ENCODE measurements at places on chromosomes 5 and 9. TPM values are rescaled to one million over a fixed set of nuclear protein-coding genes. Genes with fewer than 3 reads are reported as not detected.

SLC27A6 gene
- total RNA-seq, result not detected

ANXA6 gene
- 81.5 TPM for total RNA-seq

IL11RA gene
- 13.8 TPM for total RNA-seq

PRR7 gene
- total RNA-seq, result 44.4 TPM

RHOBTB3 gene
- total RNA-seq, result 286 TPM

HTR4 gene
- not detected for total RNA-seq

RNF183 gene
- total RNA-seq, result not detected

PAEP gene
- total RNA-seq, result not detected

SPINK5 gene
- total RNA-seq, result not detected

GLIPR2 gene
- 6.7 TPM for total RNA-seq

CCL21 gene
- not detected for total RNA-seq

OR5C1 gene
- not detected for total RNA-seq

FCN2 gene
- not detected for total RNA-seq

SLC6A3 gene
- not detected for total RNA-seq

CATSPER3 gene
- total RNA-seq, result not detected

CCDC152 gene
- 3.0 TPM for total RNA-seq

GRCh38 chr9:111436571-111436970 is 47.6 kb downstream of the ECPAS start:
- DNase-seq, result no peak

DNA sequence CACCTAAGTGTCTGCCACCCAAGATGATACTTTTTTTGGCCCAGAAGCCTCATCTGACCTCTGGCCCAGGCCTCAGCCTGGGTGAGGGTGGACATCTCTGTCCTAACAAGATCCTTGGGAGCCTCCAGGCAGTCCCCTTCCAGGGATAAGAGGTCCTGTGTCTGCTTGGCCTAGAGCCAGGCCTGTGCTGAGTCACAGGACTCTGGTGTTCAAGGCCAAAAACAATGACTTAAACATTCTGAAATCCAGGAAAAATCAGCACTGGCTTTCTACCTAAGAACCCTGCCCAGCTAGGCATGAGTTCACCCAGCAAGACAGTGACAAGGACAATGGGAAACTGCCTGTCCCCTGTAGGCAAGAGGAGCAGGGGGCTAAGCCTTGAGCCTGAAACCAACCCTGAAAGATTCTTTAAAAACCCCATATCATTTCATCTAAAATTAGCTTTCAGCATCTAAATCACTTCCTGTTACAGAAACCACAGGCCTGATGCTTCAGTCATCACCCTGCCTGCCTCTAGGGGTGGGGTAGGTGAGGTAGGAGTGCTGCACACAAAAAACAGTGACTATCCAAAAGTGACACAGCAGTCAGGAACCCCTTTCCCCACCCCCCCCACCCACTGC is 29.9 kb downstream of the CSF2 start:
- DNase-seq, result peak; percentile 97

GRCh38 chr5:155732587-155733376 is 594.2 kb upstream of the SGCD start:
- DNase-seq, result no peak

DNA sequence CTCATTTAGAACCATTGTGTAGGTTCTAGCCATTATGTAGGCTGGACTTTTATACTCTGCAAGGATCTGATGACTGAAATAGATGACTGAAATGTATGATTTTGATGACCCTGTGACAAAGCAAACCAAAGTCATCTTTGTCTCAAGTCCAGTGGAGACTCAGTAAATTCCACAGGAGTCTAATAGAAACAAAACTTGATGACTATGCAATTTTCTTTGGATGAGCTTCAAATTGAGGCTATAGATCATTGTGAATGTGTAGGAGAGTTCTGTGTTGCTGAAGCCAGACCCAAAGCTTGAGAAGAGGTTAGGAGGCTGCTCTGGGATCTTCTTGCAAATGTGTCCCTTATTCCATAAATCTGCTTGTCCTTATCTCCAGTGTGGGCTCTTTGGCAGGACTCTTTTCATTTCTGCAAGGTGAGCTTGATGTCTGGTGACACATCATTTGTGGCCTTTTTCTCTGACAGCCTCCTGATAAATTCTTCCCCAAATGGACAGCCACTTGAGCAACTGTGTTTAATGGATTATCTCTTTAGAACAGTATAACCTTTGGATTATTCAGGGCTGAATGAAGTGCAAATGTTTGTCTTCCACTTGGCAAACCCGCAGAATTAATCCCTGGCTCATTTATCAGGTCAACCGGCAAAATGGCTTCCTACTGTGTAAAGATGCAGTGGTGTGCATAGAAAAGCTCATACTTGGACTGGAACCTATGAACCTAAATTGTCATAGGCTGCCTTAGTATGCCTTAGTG is 235.1 kb upstream of the ANKH start:
- DNase-seq, result no peak

- peak; percentile 54 for DNase-seq
Measured at GRCh38 chr5:163915481-163915961, 410.1 kb downstream of the MAT2B start.

DNA sequence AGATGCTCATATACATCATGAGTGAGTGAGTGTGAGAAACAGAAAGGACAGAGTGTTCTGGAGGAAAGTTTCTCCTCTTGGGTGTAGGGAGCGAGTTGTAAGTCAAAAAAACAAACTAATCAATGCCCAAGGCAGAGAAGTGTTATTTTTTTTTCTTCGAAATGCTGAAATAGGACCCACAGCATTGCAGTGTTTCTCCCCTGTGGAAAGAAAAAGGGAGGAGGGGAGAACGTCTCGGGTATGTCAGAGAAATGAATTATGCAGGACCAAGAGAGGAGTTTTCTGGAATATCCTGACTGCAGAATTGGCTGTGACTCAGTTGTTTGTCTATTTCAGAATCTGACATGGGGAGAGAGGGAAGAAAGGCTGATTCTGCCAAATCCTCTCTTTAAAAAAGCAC is 337.9 kb upstream of the RFX3 start:
- DNase-seq, result peak; percentile 20

DNA sequence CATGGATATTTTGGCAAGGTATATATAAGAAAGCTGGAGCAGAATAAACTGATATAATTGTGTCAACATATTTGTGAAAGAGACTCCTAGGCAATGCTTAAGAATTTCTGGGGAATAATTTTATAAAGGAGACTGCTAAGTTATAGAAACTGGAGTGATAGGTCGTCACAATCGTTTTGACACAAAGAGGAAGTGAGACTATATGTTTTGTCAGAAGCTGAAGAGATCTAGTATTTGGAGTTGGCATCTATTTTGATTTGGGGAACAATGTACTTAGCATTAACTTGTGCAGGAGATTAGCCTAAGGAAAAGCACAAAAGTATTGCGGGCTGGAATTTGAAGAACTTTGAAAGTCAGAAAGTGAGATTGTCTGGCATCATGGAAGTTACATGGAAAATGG is 582.5 kb downstream of the TAF11L14 start:
- no peak for DNase-seq

DNA sequence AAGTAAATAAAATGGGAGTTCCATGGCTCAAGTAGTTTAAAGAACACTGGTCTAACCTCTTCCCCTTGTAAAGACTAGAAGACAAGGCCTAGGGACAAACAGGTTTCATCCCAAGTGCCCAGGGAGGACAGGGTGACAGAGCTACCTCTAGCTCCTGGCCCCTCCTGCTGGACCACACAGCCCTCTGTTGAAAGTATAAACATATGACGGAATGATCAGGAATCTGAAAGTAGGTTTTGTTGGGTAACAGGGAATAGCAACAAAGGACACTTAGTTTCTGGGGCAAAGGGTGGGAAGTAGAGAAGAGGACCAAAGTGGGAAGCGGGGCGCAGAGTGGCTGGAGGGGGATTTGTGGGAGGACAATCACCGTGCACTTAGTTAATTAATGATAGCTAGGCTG is 67.0 kb upstream of the DAB2IP start:
- peak; percentile 37 for DNase-seq

GRCh38 chr9:126058011-126058531 is 268.6 kb upstream of the MVB12B start:
- no peak for DNase-seq

DNA sequence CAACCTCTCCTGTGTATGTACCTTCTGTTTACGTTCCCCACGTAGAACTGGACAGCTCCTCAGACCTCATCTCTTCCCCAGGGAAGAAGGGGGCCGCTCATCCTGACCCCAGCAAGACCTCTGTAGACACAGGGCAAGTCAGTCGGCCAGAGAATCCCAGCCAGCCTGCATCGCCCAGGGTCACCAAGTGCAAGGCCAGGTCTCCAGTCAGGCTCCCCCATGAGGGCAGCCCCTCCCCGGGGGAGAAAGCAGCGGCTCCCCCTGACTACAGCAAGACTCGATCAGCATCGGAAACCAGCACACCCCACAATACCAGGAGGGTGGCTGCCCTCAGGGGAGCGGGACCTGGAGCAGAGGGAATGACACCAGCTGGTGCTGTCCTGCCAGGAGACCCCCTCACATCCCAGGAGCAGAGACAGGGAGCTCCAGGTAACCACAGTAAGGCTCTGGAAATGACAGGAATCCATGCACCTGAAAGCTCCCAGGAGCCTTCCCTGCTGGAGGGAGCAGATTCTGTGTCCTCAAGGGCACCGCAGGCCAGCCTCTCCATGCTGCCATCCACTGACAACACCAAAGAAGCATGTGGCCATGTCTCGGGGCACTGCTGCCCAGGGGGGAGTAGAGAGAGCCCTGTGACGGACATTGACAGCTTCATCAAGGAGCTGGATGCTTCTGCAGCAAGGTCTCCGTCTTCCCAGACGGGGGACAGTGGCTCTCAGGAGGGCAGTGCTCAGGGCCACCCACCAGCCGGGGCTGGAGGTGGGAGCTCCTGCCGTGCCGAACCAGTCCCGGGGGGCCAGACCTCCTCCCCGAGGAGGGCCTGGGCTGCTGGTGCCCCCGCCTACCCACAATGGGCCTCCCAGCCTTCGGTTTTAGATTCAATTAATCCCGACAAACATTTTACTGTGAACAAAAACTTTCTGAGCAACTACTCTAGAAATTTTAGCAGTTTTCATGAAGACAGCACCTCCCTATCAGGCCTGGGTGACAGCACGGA is 86.7 kb downstream of the GOLPH3 start:
- DNase-seq, result no peak

DNA sequence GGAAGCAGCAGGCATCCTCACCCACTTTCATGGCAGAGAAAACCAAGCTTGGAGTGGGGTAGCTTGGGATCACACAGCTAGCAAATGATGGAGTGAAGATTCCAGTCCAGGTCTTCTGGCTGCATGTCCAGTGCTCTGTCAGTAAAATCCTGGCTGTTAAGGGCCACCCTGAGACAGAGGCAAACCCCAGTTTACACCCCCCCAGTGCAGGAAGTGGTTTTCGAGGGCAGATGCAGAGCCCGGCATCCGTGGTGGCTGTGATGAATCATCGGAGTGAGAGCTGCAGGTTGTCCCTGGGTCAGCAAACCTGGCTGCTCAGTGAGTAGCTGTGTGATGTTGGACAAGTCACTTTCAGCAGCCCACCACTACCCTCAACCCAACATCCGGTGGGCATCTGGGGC is 115.4 kb downstream of the RGS3 start:
- peak; percentile 100 for DNase-seq

GRCh38 chr9:127451608-127451857 is 223 bp downstream of the LRSAM1 start:
- DNase-seq, result no peak

DNA sequence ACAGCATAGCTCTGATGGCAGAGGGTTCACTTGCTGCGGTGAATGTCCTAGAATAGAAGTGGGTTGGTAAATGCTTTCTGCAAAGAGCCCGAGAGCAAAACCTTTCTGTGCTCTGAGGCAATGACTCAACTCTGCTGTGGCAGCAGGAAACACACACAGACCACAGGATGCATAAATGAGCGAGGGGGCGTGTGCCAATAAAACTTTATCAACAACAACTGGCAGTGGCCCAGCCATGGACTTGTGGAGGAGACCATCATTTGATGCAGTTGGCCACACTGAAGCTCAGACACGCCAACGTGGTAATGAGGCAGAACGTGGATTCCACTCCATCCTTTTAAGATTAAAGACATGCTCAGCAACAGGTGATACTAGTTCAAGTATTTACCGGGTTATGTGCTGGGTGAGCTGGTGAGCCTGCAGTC is 6.8 kb downstream of the MRPL36 start:
- peak; percentile 96 for DNase-seq

- peak; percentile 52 for DNase-seq
Measured at GRCh38 chr9:103798620-103799019, 295.5 kb upstream of the SMC2 start.

- no peak for DNase-seq
Measured at GRCh38 chr9:126690431-126691051, 76.8 kb downstream of the LMX1B start.

- DNase-seq, result no peak
Measured at GRCh38 chr5:891117-891836, 1.3 kb downstream of the BRD9 start.

DNA sequence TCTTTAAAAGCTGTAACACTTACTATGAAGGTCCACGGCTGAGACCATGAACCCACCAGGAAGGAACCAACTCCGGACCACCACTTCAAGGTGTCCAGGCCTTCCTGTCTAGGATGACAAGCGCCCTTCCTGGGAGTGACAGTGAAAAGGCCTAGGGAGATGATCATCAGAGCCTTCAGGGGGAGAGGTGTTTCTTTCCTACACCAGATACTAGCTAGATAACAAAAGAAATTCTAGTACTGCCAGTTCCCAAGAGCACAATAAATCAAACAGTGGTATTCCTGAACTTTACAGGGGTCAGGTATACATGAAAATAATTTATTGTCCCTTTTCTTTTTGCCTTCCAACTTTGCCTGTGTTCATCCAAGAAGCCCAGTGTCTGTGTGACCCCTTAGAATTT is 94.2 kb upstream of the NFIL3 start:
- no peak for DNase-seq

- no peak for DNase-seq
Measured at GRCh38 chr9:128921881-128922763, 1.3 kb downstream of the PHYHD1 start.

- DNase-seq, result no peak
Measured at GRCh38 chr9:134887219-134887618, 6.6 kb downstream of the FCN2 start.

GRCh38 chr5:14672082-14672481 is 7.6 kb downstream of the OTULIN start:
- DNase-seq, result no peak

DNA sequence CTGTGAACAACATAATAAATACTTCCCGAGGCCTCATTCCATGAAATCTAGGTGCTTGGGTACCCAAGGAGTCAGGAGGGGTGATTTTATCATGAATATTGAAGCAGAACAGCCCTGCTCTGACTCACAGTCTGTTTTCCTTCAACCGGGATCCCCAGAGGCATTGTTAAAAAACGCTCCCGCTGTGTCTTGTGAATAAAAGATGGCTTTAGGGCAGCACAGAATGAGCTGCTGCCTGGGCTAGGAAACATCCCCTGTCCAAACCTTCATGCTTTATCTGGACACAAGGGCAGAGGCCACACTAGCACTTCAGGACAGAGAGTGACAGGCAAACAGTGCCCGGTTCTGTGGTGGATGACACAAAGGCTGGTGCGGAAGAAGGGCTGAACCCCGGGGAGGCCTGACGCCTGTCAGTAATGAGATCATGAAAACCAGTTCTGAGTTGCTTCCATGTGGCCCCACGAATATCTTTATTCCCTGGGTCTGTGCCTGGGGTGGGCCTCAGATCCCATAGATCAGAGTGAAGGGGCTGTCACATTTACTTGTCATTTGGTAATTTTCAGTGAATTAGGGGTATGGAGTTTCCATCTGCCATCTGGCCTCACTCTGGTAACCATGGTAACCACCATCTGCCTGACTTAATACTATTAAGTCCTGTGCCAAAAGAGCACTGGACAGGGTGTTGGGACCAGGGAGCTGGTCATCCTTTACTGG is 2.6 kb downstream of the IGFBPL1 start:
- peak; percentile 56 for DNase-seq

- peak; percentile 90 for DNase-seq
Measured at GRCh38 chr5:94691949-94692348, 73.5 kb downstream of the SLF1 start.

Measured in M059J (cell line).